RWPE1 (cell line): ENCODE measurements at places on chromosomes 2 and 18.

GRCh38 chr2:229586746-229587705, 127.3 kb downstream of the DNER start:
- DNase-seq: peak; percentile 87

GRCh38 chr2:190069936-190070696, 7.6 kb upstream of the MSTN start:
- DNase-seq: peak; percentile 19

GRCh38 chr2:207960911-207961310, 64.4 kb downstream of the PLEKHM3 start:
- DNase-seq: no peak

- no peak for DNase-seq
Observed at GRCh38 chr18:77897606-77898005, 648.0 kb downstream of the GALR1 start.

- no peak for DNase-seq
Observed at GRCh38 chr2:155308367-155309009, 610.0 kb downstream of the KCNJ3 start.

- DNase-seq: no peak
Observed at GRCh38 chr2:226362980-226363379, 436.6 kb downstream of the IRS1 start.

GRCh38 chr2:15852811-15853210, 87.5 kb upstream of the MYCN start:
- no peak for DNase-seq

GRCh38 chr2:168687314-168687713, 115.1 kb upstream of the NOSTRIN start:
- no peak for DNase-seq

DNA sequence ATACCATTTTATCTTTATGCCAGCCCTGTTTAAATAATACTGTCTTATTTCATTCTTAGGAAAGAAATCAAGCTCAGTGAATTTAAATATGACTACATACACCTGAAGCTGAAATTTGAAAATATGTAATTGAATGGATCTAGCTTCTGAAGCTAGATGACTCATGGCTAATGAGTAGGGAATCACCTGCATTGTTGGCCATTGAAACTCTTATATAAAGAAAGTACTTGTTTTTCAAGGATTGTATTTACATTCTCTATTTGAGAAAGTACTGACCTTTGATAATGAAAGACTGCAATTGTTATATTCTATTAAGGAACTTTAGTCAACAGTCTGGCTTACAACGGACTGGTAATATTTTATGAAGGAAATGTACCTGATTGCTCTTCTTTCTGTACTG, 346.7 kb upstream of the LRATD1 start:
- no peak for DNase-seq

GRCh38 chr18:41484069-41484468, 471.0 kb upstream of the PIK3C3 start:
- DNase-seq: no peak

- peak; percentile 93 for DNase-seq
Observed at GRCh38 chr2:160224060-160224459, 24.0 kb upstream of the ITGB6 start.
